Endodermal cell (in vitro differentiated cells): ENCODE measurements at places on chromosomes 5 and 9. TPM values are rescaled to one million over a fixed set of nuclear protein-coding genes. Genes with fewer than 3 reads are reported as not detected.

DNA sequence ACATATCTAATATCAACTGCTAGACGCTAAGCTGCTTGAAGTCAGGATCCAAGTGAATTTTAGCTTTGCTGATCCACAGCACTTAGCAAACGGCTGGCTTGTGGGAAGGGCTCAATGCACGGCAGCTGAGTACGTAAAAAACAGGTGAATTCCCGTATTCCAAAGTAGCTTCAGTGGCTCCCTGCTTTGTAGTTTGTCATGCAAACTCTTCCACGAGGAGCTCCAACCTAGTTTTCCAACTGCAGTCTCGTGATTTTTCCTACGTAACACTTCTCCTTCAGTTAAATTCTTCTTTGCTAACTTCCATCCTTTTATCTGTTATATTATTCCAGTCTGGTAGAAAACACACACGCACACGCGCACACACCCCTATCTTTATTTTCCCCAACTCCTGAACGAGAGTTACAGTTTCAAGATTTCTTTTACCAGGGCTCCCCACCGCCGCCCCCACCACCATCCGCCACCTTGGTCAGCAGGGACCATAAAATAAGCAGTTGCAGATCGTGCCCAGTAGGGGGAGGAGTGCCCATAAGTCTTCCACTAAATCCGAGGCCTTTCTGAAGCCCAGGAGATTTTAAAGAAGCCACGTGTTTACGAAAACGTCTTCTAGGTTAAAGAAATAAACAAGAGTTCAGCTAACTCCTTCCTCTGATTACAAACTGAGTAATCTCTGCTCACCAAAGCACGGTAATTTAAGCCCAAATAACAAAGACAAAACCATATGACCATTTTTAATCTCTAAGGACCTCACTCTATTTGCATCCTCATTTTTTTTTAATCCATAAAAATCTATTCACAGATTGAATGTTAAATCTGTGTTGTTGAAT is 34.8 kb upstream of the TRIO start:
- DNase-seq: peak; percentile 86

GRCh38 chr5:168174376-168174775 is 117.1 kb upstream of the WWC1 start:
- no peak for DNase-seq

GRCh38 chr5:3709068-3709716 is 113.6 kb downstream of the IRX1 start:
- peak; percentile 51 for DNase-seq

DNA sequence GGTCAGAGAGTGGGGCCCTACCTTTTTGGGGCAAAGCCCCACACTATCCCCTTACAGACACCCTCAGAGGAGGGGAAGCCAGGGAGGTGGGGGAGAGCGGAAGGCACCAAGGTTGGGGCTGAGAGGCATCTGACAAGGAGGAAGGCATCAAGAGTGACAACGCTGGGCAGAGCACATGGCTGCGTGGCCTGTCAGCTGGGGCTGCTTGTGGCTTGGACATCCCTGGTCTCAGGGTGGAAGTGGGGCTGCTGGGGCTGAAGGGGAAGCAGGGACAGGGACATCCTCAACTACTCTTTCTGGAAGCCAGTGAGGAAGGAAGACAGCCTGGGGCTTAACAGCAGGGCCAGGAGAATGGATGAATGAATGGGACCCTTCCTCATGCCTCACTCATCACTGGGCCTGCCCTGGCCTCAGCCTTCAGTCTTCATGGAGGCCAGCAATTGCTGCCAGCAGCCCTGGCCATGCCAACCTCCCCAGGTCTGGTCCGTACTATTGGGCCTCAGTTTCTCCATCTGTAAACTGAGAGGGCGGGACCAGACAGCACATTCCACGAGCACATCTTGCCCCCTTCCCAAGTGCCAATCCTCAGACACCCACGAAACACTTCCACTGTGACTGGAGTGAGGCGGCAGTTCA is 993 bp upstream of the RALGDS start:
- no peak for DNase-seq

The LEAP2 gene
- 0.92 and 1.1 TPM in 2 replicates for total RNA-seq

The NAIF1 gene
- 6.5 and 6.6 TPM in 2 replicates for total RNA-seq

The NMUR2 gene
- not detected in 3 replicates for total RNA-seq

GRCh38 chr9:78130004-78130403 is 98.4 kb upstream of the GNAQ start:
- peak; percentile 88 for DNase-seq

DNA sequence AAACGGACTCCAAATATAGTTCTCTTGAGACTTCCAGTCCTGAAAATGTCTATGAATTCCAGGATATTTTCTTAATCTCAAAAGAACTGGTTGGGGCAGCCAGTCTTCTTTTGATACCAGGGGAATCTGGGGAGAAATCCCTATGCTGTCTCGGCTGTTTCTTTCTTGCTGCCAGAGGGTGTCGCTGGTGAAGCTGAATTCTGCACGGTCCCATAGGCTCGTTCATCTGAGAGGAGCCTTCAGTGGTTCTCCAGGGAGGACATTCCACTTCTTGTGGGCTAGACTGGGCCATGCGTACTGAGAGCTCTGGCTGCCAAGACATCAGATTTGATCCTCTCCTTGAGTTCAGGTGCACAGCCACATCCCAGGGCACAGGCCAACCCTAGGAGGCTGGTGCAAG is 155.0 kb upstream of the CLINT1 start:
- DNase-seq: peak; percentile 88

The CATSPER3 gene
- total RNA-seq: 0.63 and 0.68 TPM in 2 replicates

DNA sequence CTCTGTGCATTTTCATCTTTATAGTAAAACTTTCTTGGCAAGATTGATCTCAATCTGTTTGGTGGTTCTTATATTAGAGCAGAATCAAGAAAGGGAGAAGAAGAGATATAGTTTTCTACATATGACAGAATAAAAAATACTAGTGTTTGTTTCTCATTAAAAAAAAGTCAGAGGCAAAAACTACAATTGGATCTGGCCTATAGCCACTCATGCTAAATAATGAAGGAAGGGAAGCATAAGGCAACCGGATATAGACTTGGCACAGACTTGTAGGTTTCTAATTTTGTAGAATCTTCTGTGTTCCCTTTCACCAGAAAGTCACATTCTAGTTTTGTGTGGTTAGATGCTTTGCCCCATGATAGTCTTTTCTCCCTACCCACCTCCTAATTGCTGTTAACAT is 306.2 kb downstream of the PIK3R1 start:
- no peak for DNase-seq

DNA sequence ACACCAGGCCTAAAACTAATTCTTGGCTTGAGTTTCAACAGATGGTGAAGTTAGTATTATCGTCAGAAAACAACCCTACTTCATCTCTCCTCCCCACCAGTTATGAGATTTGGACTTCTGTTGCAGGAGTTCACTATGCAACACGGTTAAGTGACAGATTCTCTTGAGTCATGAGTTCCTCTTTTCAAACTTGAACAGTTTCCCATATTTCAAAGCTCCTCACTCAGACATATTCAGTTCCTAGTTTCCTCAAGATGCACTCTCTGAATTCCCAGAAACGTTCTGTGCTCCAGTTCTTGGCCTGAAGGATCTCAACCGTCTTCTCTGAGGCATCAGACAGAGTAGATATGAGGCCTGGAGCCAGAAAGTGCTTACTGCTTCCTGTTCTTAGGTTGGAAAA is 7.3 kb upstream of the PTGER4 start:
- no peak for DNase-seq

The SPATA31C2 gene
- not detected in 2 replicates for total RNA-seq

DNA sequence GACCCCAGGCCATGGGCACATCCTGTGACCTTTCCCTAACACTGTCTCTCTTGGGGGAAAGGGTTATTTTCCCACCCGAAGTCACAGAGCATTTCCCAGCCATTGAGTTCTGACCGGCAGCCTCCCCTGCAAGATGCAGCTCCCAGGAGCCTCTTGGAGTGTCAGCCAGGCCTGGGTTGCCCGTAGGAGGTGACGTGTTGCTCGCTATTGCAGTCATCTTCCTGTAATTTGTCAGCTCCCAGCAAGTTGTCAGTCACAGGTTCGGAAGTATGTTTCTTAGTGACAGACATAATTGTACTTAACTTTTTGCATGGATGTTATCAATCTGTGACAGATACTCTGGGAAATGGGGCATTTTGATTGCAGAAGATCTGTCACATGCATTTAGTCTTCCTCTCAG is 74.5 kb downstream of the MVB12B start:
- no peak for DNase-seq

DNA sequence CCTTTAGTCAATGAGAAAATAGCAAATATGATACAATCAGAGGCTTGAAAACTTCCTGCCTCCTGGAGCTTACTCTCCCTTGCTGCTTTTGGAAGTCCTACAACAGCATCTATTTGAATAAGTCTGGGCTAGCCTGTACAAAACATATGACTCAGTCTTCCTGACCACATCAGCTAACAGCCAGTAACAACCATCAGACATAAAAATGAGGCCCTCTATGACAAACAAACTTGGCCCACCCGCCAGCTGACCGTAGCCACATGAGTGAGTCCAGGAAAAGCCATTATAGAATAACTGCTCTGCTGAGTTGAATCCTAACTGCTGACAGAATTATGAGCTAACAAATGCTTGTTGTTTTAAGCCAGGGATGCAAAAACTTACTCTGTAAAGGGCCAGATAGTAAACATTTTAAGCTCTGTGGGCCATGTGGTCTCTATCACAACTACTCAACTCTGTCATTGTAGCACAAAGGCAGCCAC is 347.6 kb downstream of the PTPRD start:
- DNase-seq: no peak

The MPDZ gene
- 44.0 and 45.1 TPM in 2 replicates for total RNA-seq

The IRX2 gene
- 6.9 and 8.0 TPM in 2 replicates for total RNA-seq

- DNase-seq: no peak
These were observed 1.2 kb downstream of the LCN9 start for GRCh38 chr9:135664266-135664665.

DNA sequence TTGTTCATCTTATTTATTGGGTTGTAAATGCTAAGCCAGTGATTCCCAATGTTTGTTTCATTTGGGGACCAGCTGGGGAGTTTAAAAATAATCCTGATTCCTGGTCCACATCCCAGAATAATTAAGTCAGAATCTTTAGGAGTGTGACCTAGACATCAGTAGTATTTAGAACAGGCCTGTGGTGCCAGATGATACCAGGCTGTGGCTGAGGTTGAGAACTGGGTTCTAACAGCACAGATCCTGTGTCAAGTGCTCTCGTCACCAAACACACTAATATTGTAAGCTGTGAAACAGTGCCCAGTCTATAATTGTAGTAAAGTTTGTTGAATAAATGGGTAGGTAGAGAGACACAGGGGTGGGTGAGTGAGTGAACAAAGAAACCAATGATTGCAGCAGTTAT is 172.1 kb upstream of the PPP1R2B start:
- DNase-seq: no peak

The PPP3R2 gene
- not detected in 2 replicates for total RNA-seq

DNA sequence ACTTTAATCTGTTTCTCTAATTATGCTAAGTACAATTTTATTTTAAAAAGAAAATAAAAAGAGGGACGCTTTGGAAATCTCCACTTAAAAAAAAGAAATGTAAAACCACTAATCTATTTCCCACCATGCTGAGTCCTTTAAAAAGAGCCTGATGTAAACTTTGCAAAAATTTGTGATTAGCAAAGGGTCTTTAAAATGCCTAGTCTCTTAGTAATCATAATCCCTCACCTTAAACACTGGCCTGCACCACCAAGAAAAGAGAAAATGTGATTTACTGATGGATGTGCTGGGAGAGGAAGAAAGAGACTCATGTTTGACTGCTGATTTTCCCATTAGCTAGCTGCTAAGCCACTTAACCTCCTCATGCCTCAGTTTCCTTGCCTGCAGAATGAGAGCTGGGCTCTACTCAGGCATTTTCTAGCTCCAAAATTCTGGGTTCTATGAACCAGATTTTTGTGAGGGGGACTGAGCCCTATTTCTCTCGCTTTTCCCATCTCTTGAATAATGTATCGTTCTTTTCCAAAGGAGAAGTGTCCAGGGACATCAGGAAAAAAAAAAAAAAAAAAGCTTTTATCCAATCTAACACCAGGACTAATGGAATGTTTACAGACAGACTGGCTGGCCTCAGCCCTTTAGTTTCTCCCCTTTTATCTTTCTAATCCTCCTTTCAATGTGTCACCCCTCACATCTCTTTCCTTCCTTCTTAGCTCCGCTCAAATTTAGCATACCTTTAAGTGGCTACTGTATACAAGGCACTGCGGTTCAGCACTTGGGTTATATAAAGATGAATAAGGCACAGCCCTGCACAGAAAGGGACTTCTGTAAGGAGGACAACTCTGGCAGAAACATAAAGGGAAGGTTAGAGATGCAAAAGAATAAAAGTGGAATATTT is 312.4 kb downstream of the ARL15 start:
- no peak for DNase-seq

DNA sequence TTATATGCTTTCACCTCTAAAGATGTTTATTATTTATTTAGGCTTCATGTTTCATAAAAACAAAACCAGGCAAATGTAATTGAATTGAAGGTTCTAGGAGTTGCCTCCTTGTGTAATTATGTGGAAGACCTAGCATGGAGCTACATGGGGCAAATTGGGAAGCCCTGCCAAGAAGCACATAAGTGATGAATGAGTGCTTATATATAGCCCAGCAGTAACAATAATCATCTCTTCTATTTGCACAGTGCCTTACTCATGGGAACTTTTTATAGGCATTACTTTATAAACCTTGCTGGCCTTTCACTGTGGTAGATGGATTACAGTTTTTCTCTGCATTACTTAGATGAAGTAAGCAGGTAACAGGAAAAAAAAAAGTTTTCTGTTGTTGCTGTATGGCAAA is 40.0 kb upstream of the GRAMD2B start:
- DNase-seq: no peak

GRCh38 chr5:125227333-125228095 is 481.1 kb upstream of the ZNF608 start:
- peak; percentile 79 for DNase-seq

DNA sequence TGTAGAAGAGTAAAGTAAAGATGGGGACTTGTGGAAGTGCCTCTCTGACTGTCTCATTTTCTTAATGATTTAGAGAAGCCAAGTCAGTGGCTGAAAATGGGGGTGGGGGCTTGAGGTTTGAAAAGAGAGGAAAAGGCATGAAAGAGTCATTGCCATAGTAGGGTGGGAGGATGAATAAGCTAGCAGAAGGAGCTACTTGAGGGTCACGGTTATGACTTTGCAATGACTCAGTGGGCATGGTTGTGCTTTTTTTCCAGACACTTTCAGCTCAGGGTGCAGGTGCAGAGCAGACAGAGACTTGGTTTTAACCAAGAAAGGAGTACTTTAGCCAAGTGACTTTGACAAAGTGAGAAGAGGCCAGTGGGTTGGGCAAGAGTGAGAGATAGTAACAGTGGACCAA is 117.8 kb downstream of the PTTG1 start:
- peak; percentile 12 for DNase-seq

GRCh38 chr5:107319901-107320300 is 350.8 kb downstream of the EFNA5 start:
- no peak for DNase-seq
